Ovary (tissue), 10 donors: ENCODE measurements at places on chromosomes 2 and 18.

DNA sequence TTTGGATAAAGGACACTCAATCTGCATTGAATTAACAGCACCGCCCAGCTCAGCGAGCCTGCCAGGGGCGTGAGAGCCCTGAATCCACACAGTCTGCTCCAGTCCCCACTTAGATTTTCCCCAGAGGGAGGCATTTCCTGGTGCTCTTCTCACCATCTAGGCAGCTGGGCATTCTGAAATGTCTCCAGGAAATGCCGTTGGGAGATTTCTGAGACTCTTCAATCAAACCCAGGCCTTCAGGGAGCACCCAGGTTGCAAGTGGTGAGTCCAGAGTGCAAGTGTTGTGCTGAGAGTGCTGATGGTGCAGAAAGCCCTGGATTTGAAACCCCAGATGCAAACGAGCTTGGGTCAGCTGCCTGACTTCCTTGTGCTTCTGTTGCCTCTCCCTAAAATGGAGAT, 23.4 kb upstream of the TMEM37 start:
- DNase-seq: no peak

GRCh38 chr18:10659000-10659399, 133.2 kb downstream of the NAPG start:
- DNase-seq: no peak

DNA sequence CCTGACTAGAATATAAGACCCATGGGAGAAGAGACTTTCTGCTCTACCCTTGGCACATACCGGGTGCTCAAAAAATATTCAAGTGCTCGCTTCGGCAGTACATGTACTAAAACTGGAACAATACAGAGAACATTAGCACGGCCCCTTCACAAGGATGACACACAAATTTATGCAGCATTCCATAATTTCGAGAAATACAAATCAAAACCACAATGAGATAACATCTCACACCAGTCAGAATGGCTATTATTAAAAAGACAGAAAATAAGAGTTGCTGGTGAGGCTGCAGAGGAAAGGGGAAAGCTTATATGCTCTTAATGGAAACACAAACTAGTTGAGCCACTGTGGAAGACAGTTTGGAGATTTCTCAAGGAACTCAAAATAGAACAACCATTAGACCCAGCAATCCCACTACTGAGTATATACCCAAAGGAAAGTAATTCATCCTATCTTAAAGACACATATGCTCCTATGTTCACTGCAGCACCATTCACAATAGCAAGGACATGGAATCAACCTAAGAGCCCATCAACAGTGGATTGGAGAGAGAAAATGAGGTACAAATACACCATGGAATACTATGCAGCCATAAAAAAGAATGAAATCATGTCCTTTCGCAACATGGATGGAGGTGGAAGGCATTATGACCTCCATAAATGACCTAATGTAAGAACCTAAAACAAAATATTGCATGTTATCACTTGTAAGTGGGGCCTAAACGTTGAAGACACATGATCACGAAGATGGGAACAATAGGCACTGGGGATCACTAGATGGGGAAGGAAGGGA, 71.6 kb upstream of the CYP1B1 start:
- DNase-seq: no peak

DNA sequence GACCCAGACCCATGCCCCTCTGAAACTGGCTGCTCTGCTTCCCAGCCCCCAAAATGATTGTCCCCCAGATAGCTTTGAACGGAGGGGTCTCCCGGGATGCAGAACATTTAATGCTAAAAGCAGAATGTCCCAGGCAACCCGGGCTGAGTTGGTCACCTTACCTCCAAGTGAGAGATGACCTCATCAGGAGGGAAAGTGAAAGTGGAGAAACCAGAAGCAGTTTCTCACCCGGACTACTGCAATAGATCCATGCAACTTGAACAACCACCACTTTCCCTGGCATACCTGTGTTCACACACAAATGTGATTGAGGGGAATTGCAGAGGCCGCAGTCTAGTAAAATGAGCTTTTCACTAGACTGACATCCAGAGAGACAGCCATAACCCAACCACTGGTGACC, 75.3 kb upstream of the NPAS2 start:
- DNase-seq: no peak

DNA sequence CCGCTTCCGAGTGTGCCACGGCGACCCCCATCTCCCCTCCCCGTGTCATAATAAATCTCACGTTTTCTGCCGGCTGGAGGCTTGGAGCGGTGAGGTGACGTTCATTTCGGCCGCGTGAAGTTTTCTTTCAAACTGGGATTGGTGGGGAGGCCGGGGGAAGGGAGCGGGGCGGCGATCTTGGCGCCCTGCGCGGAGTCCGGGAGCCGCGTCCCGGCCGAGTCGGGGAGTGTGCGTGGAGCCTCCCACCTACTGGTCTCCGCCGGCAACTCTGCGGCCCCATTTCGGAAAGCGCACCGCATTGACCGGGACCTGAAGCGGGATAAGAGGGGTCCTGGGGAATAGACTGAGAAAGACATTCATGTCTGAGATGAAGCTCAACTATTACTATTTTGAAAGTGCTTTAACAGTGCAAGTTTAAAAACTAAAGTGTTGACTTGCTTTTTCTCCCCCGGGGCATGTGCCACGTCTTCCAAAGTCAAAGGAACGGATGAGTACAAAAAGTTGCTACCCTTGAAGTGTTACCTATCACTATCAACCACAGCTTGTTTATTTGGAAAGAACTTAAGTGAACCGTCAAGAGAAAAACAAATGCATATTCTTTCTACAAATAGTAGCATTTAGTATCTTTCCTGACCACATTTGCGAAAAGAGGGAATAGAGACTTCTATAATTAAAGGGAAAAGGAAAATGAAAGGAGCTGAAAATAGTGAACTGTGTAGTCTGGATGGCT, 818 bp upstream of the IKZF2 start:
- peak; percentile 59 for DNase-seq

DNA sequence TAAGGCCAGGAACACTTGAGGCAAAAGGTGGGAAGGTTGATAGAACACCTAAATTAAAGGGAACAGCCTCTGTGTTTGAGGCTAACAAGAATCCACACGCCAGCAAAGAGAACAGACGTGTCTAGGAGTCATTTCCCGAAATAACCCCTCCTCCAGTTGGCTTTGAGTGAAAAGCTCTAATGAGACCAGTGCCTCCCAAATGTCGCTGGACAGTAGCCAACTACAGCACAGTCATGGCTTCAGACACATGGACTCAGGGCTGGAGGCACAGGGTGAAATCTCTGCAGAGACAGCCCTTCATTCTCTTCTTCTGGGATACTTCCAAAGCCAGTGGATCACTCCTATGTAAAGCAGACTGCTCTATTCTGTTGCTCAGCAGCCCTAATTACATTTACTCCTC, 49.6 kb downstream of the SOWAHC start:
- peak; percentile 65 for DNase-seq

DNA sequence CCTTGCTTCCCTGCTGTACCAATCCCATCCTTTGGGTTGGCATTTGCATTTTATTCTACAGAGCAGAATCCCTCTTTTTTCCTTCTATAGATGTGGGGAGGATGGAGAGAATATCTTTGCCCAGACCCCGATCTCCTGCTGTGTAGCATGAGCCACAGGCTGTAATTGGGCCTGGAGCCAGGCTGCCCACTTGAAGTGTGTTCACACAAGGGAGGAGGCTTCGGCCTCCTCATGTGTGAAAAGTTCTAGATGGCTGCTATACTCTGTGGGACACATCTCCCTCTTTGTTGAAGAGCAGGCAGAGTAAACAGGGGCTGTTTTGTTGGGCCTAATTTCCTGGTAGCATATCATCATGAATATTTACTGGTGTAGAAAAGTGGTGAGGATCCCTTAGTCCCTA, 126.3 kb downstream of the XRCC5 start:
- no peak for DNase-seq

GRCh38 chr2:229810786-229811185, 96.4 kb upstream of the DNER start:
- DNase-seq: no peak

GRCh38 chr2:101842471-101842870, 145.0 kb downstream of the MAP4K4 start:
- DNase-seq: no peak

GRCh38 chr2:138012082-138012481, 47.8 kb downstream of the HNMT start:
- no peak for DNase-seq

DNA sequence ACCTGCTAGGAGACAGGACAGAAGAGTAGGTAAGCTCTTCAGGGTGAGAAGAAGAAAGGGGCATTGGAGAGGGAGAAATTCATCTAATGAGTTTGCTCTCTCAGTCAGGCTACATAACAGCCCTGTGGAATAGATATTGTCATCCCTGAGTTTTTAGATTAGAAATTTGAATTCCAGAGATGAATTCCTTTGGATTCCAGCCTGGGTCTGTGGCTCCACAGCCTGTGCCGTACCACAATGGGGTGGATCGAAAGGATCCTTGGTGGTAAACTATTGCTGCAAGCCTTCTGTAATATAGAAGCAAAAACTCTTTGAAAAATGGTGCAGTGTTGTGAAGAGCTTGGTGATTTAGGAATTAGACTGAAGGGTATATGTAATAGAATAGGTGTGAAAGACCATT, 21.0 kb downstream of the MYO1B start:
- DNase-seq: no peak

DNA sequence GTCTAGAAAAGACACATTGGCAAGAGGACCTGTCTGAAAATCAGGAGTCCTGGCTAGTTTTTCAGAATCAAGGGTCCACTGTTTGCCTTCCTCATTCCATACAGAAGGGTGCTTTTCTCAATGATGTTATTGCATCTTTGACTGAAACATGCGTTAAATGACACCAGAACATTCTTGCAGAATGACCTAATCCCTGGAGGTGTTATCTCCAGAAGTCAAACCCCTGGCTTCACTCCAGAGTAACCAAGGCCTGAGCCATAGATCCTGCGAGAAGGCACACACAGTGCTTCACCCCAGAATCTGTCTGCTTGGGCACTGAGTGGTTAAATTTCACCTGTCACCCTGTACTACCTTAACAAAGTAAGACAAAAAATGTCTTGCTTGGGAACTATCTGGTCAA, 1055.2 kb upstream of the FANCL start:
- no peak for DNase-seq

GRCh38 chr2:230961091-230961491, 34.8 kb upstream of the SPATA3 start:
- no peak for DNase-seq

GRCh38 chr2:181656450-181657291, at the start of gene CERKL:
CERKL (minus strand) TSS chr2:181657105; CDS start chr2:181657006, 99 bp downstream.
- DNase-seq: no peak

GRCh38 chr18:31512203-31512764, 14.3 kb downstream of the DSG2 start:
- no peak for DNase-seq

- DNase-seq: no peak
Measured at GRCh38 chr2:69205076-69205475, 182.0 kb downstream of the GFPT1 start.

- DNase-seq: no peak
Measured at GRCh38 chr2:219916281-219916680, 288.9 kb downstream of the SLC4A3 start.
